ENCODE measurements at places on chromosomes 16 and 17.

DNA sequence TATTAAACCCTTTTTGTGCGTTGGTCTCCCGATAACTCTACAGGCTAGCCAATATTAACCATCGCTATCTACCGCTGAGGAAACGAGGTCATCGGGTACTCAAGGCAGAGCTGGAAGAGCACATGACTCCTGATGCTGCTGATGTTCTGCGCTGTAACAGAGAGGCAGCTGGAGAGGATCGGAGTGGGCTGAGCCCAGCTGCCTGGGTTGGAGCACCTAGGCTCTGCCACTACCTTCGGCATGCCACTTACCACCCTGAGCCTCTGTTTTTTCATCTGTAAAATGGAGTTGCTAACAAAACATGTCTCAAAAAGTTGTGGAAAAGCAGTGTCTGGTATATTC lies 432 bp upstream of the SLC46A1 start:
- no peak for DNase-seq

DNA sequence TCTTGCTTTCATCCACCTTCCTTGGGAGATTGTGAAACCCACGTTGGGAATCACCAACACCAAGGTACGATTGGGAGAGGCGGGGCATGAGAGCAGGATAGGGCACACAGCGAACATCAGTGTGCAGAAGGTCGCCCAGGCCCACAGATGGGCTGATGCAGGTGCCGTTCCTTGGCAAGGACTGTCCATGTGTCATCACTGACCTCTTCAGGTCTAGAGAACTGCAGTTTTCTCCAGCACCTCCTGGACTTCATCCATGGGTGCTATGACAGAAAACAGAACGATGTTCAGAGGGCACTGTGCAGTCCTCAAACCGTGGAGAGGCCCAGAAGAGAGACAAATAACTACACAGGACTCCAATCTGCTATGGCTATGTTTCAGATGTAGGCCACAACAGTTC lies 23.9 kb upstream of the TAT start:
- DNase-seq = no peak

GRCh38 chr16:58970775-58971174 lies 236.7 kb upstream of the GOT2 start:
- no peak for DNase-seq

- DNase-seq = no peak
Measured at GRCh38 chr16:86502856-86503748, 7.2 kb upstream of the FOXF1 start.

DNA sequence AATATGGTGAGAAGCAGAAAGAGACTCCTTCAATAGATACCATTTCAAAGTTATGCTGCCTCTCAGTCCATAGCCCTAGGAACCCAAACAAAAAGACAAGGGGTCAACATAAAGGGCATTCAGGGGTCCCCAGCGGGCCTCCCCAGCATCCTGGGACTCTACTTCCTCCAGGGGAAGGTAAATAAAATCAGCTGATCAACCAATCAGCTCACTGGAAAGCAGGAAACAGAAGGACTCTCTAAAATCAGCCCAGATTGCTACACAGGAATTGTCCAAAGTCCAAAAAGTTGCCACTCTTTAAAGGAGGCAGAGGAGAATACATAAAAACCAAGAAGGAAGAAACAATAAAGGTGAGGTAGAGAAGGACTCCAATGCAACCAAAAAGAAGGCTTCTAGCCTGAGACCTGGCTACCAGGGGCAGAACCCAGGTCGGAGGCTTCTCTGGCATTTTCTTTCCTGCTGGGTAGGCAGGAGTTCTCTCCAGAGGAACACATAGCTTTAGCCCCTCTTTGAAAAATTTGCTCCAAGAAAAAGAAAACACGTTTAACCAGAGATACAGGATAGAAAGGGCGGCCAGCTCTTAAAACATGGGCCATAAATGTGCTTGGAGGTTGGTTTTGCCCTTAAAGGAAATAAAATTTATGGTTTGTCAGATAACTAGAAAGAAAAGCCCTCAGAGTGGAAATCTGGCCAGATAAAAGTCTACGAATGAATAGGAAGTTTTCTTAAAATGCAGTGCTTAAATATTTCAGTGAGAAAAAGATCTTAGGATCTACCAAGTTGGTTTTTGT lies 404.6 kb downstream of the SOX9 start:
- DNase-seq = no peak

GRCh38 chr17:29190592-29191207 lies 10.5 kb upstream of the MYO18A start:
- DNase-seq = no peak

GRCh38 chr16:57970319-57970718 lies 609 bp downstream of the CNGB1 start:
- DNase-seq = no peak

- DNase-seq = no peak
Measured at GRCh38 chr17:6334386-6334785, 100.5 kb downstream of the AIPL1 start.

- DNase-seq = peak; percentile 47
Measured at GRCh38 chr17:56593086-56593645, 333 bp upstream of the NOG start.

DNA sequence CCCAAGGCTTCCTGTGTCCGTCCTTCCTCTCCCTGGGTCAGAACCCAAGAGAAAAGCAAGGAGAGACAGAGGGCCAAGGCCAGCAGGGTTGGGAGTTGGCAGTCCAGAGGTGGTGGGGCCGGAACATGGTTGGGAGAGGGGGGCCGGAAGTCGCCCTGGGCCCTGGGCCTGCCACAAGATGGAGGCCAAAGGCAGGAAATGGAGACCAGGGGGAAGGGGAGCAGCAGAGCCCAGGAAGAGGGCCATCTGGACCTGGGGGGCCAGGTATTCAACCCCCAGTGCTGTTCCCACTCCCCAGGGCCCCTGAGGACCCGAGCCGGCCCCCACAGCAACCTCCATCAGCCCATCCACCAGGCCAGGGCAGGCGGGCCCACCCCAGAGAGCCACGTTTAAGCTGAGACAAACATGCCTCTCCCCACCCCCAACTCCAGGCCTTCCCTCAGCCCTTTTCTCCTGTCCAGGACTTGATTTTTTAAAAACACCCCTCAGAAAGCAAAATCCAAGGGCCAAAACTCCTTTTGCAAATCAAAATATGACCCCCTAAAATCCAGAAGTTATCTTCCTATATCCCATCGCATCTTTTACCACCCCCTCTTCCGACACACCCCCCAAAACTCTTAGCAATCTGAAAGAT lies 4.4 kb upstream of the BCL6B start:
- no peak for DNase-seq

DNA sequence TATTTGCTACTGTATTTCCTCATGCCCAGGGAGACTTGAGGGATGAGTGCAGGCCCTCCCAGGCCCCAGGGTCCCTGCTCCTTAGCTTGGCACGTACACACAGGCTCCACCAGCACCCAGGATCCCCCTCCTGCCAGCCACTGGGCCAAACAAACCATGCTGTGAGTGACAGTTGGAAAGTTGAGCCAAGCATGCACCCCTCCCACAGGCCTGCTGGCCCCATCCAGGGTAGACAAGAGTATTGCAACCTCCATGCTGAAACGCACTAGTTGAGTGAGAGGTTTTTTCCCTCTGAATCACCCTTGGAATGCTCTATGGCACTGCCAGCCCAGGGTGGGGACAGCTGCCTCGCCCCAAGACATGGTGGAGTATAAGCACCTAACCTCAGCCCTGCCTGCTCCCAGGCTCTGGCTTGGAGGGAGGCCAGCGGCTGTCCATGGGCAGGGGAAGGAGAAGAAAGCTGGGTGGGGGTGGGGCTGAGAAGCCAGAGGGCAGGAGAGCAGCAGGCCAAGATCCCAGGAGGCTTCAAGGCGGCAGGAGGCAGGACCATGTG lies 49.6 kb downstream of the PITPNM3 start:
- no peak for DNase-seq

DNA sequence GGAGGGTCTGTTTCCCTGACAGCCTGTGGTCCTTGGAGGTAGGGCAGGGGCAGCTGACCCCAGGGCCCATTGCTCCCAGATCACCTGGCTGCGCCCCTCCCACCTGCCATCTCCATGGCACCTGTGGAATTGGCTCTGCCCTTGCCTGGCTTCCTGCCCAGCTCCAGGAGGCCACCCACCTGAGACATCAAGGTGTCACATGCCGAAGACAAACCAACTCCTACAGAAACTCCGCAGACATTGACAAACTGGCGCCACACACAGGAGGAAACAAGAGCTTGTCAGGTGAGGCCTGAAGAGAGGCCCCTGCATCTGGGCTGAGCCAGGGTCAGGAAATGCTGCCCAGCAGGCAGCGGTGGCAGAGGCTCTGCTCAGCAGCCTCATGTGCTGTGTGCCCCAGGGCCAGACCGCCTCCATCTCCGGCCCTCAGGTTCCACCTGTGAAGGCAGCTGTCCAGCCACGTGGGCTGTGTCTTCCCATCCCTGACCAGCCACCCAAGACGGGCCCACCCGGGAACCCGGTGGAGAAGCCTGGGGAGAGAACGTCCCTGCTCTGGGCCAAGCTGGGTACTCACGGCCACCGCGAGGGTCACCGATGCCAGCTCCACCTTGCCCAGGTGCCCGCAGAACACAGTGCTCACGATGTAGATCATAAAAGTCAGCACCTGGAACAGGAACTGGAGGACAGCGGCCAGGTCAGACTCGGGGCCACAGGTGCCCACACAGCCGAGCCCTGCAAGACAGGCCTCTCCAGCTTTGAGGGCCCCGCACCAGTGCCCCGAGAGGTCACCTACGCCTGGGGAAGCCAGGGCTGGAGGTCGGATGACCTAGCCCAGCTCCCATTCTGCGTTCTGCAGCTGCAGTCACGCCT lies 1.6 kb downstream of the SLC47A2 start:
- DNase-seq = no peak

DNA sequence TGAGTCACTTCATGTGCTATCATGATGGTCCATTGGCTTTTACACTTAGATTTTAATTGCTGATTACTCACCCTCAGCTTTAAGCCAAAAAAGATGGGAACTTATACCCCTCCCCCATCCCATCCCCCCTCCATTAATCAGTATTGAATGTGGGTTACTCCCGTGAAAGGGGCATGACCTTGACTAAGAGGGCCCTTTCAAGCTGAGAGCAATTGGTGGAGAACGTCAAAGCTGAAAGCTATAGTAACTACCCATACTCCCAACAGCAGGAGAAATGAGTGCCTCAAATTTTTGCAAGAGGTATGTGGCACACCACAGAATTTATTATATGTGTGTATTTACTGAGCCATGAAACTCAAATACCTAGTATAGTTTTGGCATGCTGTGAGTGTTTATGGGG lies 99.7 kb upstream of the CDH8 start:
- DNase-seq = no peak

- peak; percentile 77 for DNase-seq
Measured at GRCh38 chr17:37489197-37490001, at the start of gene DUSP14. Gene DUSP14 (plus strand): TSS chr17:37489891. CDS start chr17:37512273, 22,382 bp downstream.

GRCh38 chr17:48442819-48443218 lies 12.8 kb upstream of the SKAP1 start:
- no peak for DNase-seq

- DNase-seq = peak; percentile 17
Measured at GRCh38 chr17:61574542-61575351, 16.3 kb downstream of the NACA2 start.

DNA sequence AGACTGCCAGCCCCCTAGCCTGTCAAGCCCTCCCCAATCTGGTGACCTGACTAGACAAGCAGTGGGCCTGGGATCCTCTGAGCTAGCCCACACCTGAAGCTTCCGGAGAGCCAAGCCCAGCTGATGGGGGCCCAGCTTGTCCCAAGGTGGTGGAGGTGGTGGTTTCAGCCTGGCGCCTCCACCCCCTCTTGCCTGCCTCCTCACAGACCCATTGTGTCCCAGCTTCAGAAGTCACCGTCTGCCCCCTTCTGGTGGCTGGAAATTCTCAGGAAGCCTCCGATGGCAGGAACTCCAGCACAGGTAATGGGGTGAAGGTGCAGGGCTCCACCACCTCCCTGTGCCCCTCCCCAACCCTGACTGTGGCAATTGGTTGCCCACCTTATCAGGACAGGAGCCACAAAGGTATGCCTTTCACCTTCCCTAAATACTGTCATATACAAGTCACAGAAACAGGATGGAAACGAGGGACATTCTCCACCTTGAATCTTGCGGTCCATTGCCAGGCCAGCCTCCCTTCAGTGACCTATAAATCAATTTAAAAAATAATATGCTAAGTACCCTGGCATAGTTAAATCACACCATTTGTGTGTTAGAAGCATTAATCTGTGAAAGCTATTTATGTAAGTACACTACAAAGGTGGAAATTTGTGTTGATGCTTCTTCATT lies 66.0 kb upstream of the ZNF423 start:
- peak; percentile 79 for DNase-seq

All from endothelial cell (in vitro differentiated cells).